ENCODE measurements at places on chromosomes 12 and 14. TPM values are rescaled to one million over a fixed set of nuclear protein-coding genes. Genes with fewer than 3 reads are reported as not detected.
A peak's percentile ranks its signal among the peaks of the same experiment; 100 is the strongest.

- DNase-seq: no peak
Measured at GRCh38 chr12:58369576-58369975, 428.2 kb downstream of the ATP23 start.

The COCH gene
- 2.6 TPM for polyA plus RNA-seq

DNA sequence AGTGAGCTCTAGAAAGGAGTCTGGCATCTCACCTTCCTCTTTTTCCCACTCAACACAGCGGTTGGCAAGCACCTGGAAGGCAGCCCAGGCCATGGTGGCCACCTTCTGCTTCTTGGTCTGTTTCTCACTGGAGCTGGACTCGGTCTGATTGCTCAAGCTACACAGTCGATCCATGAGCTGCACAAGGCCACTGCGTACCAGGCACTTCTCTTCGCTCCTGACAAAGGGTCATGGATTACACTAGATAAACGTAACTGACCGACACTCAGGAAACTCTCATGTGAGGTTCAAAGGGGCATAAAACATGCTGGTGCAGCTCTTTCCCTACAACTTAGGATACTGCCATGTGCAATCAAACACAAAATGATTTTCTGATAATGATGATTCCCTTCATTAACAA, 113.7 kb downstream of the TRAFD1 start:
- no peak for DNase-seq

The CABP1 gene
- not detected for polyA plus RNA-seq

The SIX1 gene
- not detected for polyA plus RNA-seq

The GZMH gene
- not detected for polyA plus RNA-seq

- no peak for DNase-seq
Measured at GRCh38 chr14:56659378-56659777, 79.8 kb downstream of the TMEM260 start.

- no peak for DNase-seq
Measured at GRCh38 chr14:71579331-71579730, 352.9 kb upstream of the RGS6 start.

- no peak for DNase-seq
Measured at GRCh38 chr14:91878274-91878673, 10.9 kb upstream of the TC2N start.

The INHBC gene
- not detected for polyA plus RNA-seq

The NR1H4 gene
- polyA plus RNA-seq: not detected

The TOGARAM1 gene
- polyA plus RNA-seq: 6.7 TPM

- DNase-seq: no peak
Measured at GRCh38 chr14:74457565-74457895, 31.5 kb upstream of the SYNDIG1L start.

- no peak for DNase-seq
Measured at GRCh38 chr14:81301813-81302212, 81.1 kb upstream of the GTF2A1 start.

The TMCC3 gene
- polyA plus RNA-seq: 9.0 TPM

The VRTN gene
- not detected for polyA plus RNA-seq

DNA sequence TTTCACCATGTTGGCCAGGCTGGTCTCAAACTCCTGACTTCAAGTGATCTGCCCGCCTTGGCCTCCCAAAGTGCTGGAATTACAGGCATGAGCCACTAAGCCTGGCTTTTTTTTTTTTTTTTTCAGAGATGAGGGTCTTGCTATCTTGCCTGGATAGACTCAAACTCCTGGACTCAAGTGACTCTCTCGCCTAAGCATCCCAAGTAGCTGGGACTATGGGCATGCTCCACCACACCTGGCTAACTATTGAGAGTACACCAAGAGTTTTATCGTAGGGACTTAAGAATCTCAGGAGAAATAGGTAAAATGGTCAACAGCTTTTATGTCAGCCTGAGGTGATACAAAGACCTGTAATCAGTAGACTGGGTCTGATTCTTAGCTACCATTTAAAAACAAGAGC, 31.2 kb upstream of the SIX1 start:
- DNase-seq: no peak

The COPS7A gene
- 71.3 TPM for polyA plus RNA-seq

The FAR2 gene
- polyA plus RNA-seq: 0.62 TPM

GRCh38 chr12:120483621-120484020, 12.3 kb upstream of the DYNLL1 start:
- DNase-seq: no peak

The ACSM4 gene
- polyA plus RNA-seq: not detected

DNA sequence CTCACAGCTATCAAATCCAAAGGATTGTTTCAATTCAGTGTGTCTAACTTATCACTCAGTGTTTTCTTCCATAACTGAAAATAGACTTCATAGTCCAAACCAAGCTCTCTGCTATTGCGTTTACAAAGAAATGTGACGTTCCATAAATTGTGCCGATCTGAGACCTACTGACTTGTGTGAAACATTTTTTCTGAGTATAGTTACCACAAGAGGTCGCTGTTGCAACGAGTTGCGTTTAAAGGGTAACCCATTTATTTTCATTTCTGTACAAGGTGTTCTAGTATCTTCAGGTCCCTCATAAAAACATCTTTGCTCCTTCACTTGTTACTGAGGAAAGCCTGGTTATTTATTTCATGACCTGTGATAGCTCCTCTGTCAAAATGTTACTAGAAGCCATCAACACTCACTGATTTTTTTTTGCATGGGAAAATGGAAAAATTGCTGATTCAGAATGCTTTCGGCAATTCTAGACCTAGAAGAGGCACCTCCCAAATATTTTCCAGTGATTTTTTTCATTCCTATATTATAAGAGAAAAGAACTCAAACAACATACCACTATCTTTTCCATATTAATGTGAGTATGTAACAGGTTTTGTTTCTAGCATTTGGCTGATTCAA, 60.9 kb upstream of the OR4E1 start:
- peak; percentile 12 for DNase-seq

GRCh38 chr14:106269029-106269428, 742.6 kb downstream of the TMEM121 start:
- DNase-seq: peak; percentile 50

- DNase-seq: peak; percentile 40
Measured at GRCh38 chr12:131607658-131608447, 103.0 kb upstream of the SFSWAP start.

The RHEBL1 gene
- 14.5 TPM for polyA plus RNA-seq

DNA sequence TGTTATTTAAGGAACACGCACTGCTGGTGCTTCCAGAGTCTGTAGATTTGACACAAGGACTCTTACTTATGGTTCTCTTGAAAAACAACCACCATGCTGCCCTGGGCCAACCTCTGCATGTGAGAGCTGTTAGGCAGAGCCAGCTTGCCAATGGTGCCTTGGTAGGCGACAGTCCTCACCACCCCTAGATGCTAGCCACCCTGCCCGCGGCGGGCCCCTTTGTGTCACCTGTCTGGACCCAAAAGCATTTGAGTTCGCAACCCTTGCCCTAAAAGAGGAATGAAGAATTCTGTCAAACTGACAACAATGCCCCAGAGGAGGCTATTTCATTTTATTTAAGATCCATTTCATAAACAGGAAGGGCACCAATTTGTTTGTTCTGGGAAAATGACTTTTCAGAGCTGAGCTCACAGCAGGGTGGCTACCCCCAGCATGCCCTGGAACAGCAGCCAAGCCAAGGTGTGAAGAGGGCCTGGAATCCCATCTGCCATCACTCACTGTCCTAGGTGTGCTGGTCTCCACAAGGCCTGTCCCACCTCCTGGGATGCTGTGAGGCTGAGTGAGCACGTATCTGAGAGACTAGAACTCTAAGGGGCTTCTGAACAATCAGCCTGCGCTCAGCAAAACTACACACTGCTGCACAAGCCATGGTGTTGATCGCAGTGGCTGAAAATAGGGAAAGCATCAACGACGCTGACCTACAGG, 63.8 kb upstream of the FZD10 start:
- DNase-seq: no peak

The KRT77 gene
- not detected for polyA plus RNA-seq

The PPP2R5E gene
- polyA plus RNA-seq: 39.4 TPM

DNA sequence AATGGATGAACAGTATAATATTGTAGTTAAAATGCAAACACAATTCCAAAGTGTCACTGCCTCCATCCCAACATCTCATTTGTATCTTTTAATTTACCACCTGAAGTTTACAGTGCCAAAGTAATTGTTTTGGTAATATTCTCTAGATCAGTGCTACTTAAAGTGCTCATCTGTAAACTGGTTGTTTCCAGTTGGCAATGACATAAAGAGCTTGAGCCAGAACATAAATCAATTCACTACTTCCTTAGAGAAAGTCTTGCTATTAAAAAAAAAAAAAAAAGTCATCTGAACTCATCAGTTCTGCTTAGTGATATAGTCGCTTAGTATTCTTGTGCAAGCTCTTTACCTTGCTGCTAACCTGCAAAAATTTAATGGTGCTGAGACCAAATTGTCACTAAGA, 16.4 kb downstream of the PLCZ1 start:
- no peak for DNase-seq

The PPP1R1A gene
- polyA plus RNA-seq: not detected

- no peak for DNase-seq
Measured at GRCh38 chr14:89190765-89191513, 226.1 kb downstream of the FOXN3 start.

The FBLN5 gene
- polyA plus RNA-seq: 0.29 TPM

- DNase-seq: no peak
Measured at GRCh38 chr12:14991069-14991468, 18.2 kb downstream of the PDE6H start.

The TAS2R31 gene
- not detected for polyA plus RNA-seq

DNA sequence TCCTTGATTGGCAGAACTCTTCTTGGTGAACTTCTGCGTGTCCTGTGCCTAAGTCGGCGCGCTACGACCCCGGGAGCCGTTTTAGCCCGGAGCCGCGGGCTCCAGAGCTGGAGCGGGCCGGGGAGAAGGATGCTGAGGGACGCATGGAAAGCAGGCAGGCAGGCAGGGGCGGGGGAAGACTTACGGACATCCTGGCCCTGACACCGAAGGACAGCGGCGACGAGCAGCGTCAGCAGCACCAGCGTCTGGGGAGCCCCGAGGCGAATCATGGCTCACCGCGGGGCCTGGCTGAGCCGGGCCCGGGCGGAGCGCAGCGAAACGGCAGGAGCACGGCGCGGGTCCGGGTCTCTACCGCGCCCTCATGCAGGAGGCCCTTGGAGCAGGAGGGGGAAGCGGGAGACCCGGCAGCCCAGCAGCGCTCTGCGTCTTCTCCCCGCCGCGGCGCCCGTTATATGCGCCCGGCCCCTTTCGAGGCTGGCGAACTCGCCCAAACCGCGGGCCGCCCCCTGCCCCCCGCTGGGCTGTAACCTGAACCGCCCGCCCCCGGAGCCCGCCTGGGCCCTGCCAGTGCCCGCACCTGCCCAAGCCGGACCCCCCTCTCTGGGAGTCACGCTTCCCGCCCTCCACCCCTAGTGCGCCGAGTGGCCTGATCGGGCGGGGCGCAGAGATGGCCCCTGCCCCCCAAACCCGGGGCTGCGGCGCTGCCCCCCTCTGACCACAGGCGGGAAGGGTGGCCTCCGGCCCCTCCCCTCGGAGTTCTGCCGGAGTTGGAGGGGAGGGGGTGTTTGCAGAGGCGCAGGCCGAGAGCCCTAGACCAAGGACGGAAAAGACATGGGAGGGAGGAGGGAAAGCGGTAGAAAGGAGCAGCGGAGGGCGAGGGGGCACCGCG, at the start of gene COL2A1:
Gene COL2A1 (minus strand): TSS at position 424 of the 889 bp plus-strand sequence. CDS start 155 bp downstream, at position 269.
- DNase-seq: no peak

The RIMKLB gene
- 0.83 TPM for polyA plus RNA-seq

The CMKLR1 gene
- polyA plus RNA-seq: 25.1 TPM

DNA sequence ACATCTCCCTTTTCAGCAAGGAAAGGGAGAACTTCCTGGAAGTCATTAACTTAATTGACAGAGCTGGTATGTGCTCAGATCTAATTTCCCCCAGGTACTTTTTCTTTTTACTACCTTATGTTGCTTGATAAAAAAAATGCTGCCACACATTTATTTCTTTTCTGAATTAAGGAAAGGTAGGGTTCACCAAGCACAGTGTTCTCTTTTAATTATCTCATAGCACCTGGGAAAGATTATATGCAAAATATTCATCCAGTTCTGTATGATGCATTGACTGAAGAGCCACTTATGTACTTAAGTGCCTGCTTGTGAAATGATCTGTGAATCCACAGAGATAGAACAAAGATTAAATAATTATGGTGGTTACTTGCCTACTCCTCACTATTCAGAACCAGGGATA, 25.1 kb downstream of the KCNC2 start:
- DNase-seq: no peak

DNA sequence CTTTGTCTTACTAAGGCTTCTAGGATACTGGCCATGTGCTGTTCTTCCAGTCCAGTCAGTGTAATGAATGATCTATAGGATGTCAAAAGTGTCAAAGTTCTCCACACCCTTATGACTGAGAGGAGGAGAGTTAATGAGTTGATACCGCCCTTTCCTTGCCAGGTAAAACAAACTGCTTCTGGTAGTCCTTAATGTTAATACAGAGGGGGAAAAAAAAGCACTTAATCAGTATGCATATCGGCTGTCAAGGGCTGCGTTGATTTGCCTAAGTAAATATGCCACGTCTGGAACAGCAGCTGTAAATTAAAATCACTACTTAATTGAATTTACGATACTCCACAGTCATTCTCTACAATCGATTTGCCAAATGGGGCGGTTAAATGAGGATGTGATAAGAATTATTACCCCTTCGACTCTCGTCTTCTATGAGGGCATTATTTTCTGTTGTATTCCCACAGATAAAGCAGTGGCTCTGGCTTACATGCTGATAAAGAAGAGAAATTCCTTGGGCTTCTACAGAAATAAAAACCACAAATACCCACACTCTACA, 416.0 kb downstream of the KCNH5 start:
- DNase-seq: no peak

The FKBP11 gene
- 138 TPM for polyA plus RNA-seq

- DNase-seq: no peak
Measured at GRCh38 chr12:65533177-65533883, 254.8 kb downstream of the MSRB3 start.

The ST8SIA1 gene
- polyA plus RNA-seq: not detected

GRCh38 chr12:113932381-113933196, 33.5 kb downstream of the RBM19 start:
- no peak for DNase-seq

- no peak for DNase-seq
Measured at GRCh38 chr12:89244536-89244935, 107.8 kb downstream of the DUSP6 start.

DNA sequence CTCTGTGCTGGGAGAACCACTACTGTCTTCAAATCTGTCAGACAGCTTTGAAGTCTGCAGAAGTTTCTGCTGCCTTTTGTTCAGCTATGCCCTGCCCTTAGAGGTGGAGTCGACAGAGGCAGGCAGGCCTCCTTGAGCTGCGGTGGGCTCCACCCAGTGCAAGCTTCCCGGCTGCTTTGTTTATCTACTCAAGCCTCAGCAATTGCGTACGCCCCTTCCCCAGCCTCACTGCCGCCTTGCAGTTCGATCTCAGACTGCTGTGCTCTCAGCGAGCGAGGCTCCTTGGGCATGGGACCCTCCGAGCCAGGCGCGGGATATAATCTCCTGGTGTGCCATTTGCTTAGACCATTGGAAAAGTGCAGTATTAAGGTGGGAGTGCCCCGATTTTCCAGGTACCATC, 25.1 kb upstream of the KLRB1 start:
- DNase-seq: no peak

The ANKRD33 gene
- polyA plus RNA-seq: not detected

The DTX1 gene
- polyA plus RNA-seq: 0.31 TPM

DNA sequence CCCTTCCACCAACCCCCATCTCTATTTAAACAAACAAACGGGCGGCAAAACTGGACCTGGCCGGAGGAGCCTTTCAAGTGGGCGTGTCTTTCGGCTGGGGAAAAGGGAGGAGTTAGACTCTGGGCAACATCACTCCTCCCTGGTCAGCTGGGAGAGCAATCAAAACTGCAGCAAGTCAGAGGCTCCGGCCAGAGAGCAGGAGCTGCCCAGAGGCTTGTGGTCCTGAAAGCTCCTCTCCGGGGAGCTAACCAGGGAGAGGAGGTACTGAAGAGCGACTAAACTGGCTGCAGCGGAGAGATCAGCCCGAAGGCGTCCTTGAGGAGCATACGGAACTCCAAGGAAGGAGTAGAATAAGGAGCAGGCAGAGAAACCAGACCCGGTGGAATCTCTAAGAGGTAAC, at the start of gene NEUROD4:
Gene NEUROD4 (plus strand): TSS at position 191 of the 400 bp plus-strand sequence. CDS start 6,466 bp downstream, outside the sequence.
- DNase-seq: no peak

The KRT72 gene
- polyA plus RNA-seq: not detected

Data from GM12878 (cell line).